ENCODE measurements at places on chromosomes 2 and 18.
A peak's percentile ranks its signal among the peaks of the same experiment; 100 is the strongest.

DNA sequence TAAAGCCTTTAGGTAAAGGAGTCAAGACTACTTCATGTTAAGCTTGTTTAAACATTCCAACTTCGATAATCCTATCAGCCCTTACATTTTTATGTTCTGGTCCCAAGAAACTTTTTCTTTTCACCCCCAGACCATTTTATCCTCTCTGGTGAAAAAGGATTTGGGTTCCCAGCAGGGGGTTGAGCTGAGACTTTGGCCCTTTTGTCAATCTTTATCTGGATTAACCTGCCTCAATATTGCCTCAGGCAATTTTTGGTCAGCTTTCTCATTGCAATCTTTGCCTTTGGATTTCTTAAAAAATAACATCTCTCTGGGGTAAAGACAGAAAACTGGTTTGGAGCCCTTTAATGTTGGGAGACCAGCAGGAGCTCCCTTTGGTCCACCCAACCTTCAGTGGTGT, 33.9 kb upstream of the CSRNP3 start:
- DNase-seq, result no peak

- DNase-seq, result no peak
Measured at GRCh38 chr2:235754357-235755207, 260.7 kb downstream of the AGAP1 start.

DNA sequence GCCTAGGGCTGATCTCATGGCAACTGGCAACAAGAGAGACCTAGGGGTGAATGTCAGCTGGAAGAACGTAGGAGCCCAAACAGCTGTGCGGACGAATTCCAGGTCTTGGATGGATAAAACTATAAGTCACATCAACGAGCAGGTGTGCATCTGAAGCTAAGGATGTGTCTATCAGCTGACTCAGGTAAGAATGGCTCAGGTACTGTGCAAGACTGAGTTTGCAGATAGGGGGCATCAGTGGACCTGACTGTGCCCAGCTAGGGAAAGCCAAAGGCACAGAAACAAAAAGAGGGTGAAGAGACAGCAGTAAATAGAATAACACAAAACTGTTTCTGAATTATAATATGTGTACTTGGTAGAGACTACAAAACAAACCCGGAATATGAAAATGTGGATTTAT, 357.3 kb downstream of the ZEB2 start:
- no peak for DNase-seq

GRCh38 chr2:98175811-98176210, 88.8 kb downstream of the VWA3B start:
- DNase-seq, result no peak

DNA sequence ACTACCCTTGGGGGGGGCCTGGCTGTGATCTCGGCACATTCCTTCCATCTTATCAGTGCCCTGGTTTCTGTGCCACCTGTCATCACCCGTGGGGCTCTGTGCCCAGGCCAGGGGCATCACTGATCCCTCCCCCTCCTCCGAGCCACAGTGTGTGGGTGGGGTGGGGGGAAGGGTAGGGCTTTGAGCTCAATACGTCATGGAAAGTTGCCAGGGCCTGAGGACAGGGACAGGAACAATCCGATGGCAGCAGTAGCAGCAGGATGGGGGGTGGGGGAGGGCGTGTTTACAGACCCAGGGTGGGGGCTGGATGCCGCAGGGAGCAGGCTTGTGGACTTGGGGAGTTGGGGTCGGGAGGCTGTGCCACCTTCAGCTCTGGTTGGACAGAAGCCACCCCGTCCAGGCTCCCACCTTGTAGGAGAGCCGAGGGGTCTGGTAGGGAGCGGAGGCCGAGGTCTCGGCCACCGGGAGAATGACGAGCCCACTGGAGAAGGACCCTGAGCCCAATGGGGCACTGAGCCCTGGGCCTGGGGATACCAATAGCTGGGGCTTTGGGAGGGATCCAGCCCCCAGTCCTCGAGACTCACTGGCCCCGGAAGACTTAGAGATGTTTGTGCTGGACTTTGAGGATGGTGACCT, 3.5 kb downstream of the SLC4A3 start:
- no peak for DNase-seq

DNA sequence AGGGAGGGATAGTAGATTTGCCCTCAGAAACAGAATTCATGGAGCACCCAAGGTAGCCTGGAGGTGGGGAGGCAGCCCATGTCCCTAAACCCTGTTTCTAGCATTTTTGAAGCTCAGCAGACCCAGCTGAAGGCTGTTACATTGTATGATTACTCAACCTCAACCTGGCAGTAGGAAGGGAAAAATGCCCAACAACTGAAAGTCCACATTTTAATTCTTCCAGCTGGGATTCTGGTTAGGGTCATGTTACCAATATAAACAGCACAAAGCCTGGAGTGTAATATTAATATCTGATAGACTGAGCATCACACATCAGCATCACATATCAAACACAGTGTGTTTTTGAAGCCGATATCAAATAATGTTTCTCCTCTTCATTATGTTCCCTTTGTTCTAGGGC, 437.0 kb downstream of the HRH4 start:
- DNase-seq, result no peak

- DNase-seq, result peak; percentile 34
Measured at GRCh38 chr2:159712929-159713420, 669 bp downstream of the MARCHF7 start.

- DNase-seq, result no peak
Measured at GRCh38 chr2:20637147-20637546, 13.8 kb downstream of the HS1BP3 start.

DNA sequence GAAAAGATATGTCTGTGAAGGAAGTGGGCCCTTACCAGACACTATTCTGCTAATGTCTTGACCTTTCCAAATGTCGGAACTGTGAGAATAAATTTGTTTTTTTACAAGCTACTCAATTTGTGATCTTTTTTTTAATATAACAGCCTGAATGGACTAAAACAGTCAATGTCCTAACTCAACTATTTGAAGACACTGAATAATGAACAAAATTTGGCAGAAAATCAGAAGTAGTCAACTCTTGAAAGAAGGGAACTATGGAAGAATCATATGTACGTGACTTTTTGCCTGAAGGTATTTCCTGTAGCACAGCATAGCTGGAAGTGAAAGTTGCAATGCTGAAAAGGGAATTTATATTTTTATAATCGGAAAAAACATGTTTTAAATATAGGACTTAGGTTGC, 351.8 kb upstream of the TFPI start:
- DNase-seq, result no peak

GRCh38 chr2:146414456-146414855, 1430.4 kb upstream of the ACVR2A start:
- DNase-seq, result no peak

GRCh38 chr2:23286031-23286757, 98.8 kb upstream of the KLHL29 start:
- DNase-seq, result no peak

DNA sequence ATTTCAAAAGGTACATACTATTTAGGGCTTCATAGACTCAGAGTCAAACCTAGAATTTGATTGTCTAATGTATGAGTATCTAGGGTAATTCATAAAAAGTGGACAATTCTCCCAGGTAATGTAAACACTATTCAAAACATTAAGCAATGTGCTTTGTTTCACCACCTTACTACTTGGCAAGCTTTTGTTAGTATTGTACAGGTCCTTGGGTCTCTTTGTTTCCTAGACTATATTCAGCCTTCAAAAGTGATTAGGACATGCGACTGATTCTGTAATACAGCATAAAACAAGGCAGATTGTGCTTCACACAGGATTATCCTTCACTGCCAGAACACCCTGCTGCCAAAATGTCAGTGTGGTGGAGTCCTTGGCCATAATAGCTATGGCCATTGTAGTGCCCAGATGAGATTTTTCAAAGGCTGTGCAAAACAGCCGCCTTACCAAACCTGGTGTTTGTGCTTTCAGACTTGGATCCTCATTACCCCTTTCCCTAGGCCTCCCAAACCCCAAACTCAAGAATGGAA, 90.1 kb upstream of the CAVIN2 start:
- no peak for DNase-seq

DNA sequence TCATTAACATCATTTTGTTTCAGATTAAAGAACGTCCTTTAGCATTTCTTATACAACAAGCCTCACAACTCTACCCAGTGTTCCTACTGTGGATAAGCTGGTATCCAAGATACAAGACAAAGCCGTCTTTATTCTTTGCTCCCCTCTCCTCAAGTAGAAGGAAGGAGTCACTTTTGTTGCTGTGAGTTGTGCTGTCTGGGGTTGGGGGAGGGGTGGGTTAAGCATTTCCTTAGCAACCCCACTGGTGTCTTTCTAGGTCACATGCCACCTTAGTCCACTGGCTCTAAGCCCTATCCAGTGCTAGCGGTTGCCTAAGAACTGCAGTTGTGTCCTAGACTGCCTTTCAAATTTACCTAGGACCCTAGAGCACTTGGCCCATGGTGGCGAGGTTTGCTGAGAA, 155.6 kb upstream of the PIEZO2 start:
- no peak for DNase-seq

- no peak for DNase-seq
Measured at GRCh38 chr18:21741312-21741561, 645 bp downstream of the MIB1 start.

- DNase-seq, result no peak
Measured at GRCh38 chr2:240963065-240963867, 35.2 kb upstream of the SNED1 start.

GRCh38 chr18:67301592-67301991, 214.9 kb downstream of the DSEL start:
- DNase-seq, result no peak

DNA sequence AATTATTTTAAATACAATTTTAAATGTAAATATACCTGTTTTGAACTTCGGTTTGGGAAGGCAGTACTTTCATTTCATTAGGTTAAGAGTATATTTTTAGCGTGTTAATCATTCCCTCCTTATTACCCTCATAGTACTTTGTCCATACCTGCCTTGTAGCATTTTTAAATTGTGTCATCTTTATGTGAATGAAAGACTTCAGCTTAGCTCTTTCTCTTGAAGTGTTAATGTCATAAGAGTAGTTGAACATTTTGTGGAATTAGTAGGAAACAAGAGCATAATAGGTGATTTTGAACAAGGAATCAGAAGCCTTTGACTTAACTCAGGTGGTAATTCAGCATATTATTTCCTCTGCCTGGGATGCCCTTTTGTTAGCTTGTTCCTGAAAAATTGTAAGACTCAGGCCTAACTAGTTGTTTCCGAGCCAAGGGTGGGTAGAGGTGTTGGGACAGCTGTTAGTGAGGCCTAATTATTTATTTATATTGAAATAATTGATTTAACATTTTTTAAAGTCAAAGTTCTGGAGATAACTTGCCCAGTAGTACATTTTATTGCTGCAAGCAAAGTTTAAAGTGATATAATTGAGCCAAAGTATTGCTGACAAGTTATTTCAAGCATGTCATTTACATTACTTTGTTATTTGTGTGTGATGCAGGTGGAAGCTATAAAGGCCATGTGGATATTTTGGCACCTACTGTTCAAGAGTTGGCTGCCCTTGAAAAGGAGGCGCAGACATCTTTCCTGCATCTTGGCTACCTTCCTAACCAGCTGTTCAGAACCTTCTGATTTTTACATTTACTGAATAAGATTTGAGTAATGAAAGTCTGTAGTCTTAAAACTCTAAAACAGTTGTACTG, 38.7 kb downstream of the DDX1 start:
- DNase-seq, result no peak
